ENCODE measurements at places on chromosomes 6 and 20. TPM values are rescaled to one million over a fixed set of nuclear protein-coding genes. Genes with fewer than 3 reads are reported as not detected.
A peak's percentile ranks its signal among the peaks of the same experiment; 100 is the strongest.

GRCh38 chr20:62423326-62423706 is 4.0 kb downstream of the RBBP8NL start:
- no peak for DNase-seq
- no peaks in the 10 kb centered on the region for H3K27me3 ChIP-seq
- H3K4me3 ChIP-seq: no peak overlapping the region
- no peak overlapping the region for H3K27ac ChIP-seq
- H3K36me3 ChIP-seq: no peaks in the 10 kb centered on the region

DNA sequence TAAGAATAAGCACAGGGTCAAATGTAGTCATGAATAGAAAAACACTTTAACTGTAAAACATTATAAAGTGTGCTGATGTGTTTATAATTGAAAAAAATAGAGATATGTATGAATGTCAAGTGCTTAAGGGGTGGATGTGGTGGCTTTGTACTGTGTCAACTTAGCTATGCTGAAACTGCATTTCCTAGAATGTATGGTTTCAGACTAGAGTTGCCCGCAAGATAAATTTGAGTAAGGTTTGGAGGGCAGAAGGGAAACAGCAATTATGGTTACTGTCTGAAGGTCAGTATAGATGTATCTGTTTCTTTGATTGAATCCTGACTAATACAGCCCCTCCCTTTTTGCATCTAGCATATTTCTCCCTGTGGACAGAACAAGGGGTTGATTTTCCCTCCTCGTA is 288.1 kb upstream of the MOCS1 start:
- no peaks in the 10 kb centered on the region for H3K36me3 ChIP-seq
- no peaks in the 10 kb centered on the region for H3K4me1 ChIP-seq
- no peaks in the 10 kb centered on the region for H3K27me3 ChIP-seq
- DNase-seq: no peak
- H3K4me3 ChIP-seq: no peak overlapping the region

DNA sequence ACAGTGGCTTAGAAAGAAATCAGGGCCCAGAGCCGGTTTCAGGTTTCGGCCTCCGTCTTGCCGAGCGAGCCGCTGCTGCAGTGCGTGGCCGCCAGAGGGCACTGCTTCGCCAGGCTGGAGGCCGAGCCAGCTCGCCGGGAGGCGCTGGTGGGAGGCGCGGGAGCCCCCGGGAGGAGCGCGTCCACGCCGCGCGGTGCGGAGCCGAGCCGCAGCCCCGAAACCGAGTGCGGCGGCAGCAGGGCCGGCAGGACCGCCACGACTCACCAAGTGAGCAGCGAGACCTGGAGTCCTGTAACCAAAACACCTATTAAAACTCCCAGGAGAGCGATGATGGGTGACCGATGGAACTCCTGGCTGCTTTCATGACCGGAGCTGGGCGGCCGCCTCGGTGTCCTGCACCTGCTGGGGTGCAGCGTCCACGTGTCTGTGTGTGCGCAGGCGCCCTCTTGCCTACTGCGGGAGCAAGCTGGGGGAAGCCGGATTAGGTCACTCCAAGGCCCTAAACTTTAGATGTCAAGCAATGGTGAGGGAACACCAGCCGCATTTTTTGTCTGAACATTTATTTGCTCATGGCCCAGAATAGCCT is 186.9 kb upstream of the UST start:
- H3K27ac ChIP-seq: no peak overlapping the region
- H3K4me1 ChIP-seq: no peaks in the 10 kb centered on the region

SGK2 gene
- total RNA-seq: 0.26 TPM

- H3K4me3 ChIP-seq: no peak within 1 kb of the TSS
- no peak within 1 kb of the TSS for H3K27ac ChIP-seq
- H3K36me3 ChIP-seq: no peaks in the 10 kb centered on the region
- H3K27me3 ChIP-seq: no peaks in the 10 kb centered on the region
Measured at GRCh38 chr6:160258346-160259142, at the start of gene SLC22A2. SLC22A2 (minus strand) TSS chr6:160258821; CDS start chr6:160258757, 64 bp downstream.

BPIFA1 gene
- not detected for total RNA-seq

GRCh38 chr6:149843051-149843633 is 21.0 kb downstream of the LRP11 start:
- peaks cover 33% of the 10 kb centered on the region for H3K4me1 ChIP-seq
- peaks cover 2% of the 10 kb centered on the region for H3K36me3 ChIP-seq
- H3K27ac ChIP-seq: no peak overlapping the region

- H3K4me3 ChIP-seq: no peak overlapping the region
- no peak for DNase-seq
- no peaks in the 10 kb centered on the region for H3K27me3 ChIP-seq
- H3K27ac ChIP-seq: no peak overlapping the region
Measured at GRCh38 chr6:43999628-44000027, 127.6 kb downstream of the MRPL14 start.

DNA sequence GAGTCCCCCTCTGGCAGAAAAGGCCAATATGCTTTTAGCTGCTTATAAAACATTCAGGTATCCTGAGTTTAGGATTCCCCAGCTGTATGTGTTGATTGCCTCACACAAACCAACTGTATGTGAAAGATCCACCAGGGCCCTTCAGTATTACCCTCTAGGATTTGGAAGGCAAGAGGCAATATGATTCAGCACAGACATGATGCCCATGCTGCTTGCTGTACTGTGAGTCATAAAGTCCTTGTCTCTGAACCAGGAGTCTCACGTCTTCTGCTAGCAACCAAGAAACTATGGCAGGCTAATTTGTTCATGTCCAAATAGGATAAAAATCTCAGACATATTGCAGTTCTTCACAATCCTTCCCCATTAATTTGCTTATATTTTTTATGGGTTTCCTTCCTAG is 789.2 kb upstream of the SLC35B3 start:
- no peaks in the 10 kb centered on the region for H3K27me3 ChIP-seq
- no peak overlapping the region for H3K4me3 ChIP-seq
- H3K27ac ChIP-seq: no peak overlapping the region
- H3K4me1 ChIP-seq: no peaks in the 10 kb centered on the region

PSMB1 gene
- 227 TPM for total RNA-seq

GRCh38 chr6:109121411-109121810 is 26.1 kb downstream of the CEP57L1 start:
- H3K27me3 ChIP-seq: no peaks in the 10 kb centered on the region
- peak; percentile 31 for DNase-seq
- H3K36me3 ChIP-seq: no peaks in the 10 kb centered on the region
- peaks cover 3% of the 10 kb centered on the region for H3K4me1 ChIP-seq
- no peak overlapping the region for H3K27ac ChIP-seq

DNA sequence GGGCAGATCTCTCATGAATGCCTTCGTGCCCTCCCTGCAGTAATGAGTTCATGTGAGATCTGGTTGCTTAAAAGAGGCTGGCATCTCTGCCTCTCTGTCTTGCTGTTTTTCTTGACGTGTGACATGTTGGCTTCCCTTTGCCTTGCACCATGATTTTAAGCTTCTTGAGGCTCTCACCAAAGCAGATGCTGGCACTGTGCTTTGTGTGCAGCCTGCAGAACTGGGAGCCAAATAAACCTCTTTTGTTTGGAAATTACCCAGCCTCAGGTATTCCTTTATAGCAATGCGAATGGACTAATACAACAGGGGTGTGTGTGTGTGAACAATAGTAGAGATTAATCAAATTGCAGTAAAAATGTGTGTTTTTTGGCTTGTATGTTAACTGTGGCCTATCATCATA is 8.1 kb downstream of the AKAP7 start:
- no peak overlapping the region for H3K4me3 ChIP-seq
- H3K36me3 ChIP-seq: no peaks in the 10 kb centered on the region
- H3K27ac ChIP-seq: no peak overlapping the region

- H3K4me1 ChIP-seq: peaks cover 22% of the 10 kb centered on the region
- peak; percentile 97 for DNase-seq
- no peaks in the 10 kb centered on the region for H3K36me3 ChIP-seq
- H3K4me3 ChIP-seq: no peak overlapping the region
- peak overlapping the region; percentile 89 for H3K27ac ChIP-seq
Measured at GRCh38 chr20:51750037-51750769, 18.0 kb downstream of the ATP9A start.

DNA sequence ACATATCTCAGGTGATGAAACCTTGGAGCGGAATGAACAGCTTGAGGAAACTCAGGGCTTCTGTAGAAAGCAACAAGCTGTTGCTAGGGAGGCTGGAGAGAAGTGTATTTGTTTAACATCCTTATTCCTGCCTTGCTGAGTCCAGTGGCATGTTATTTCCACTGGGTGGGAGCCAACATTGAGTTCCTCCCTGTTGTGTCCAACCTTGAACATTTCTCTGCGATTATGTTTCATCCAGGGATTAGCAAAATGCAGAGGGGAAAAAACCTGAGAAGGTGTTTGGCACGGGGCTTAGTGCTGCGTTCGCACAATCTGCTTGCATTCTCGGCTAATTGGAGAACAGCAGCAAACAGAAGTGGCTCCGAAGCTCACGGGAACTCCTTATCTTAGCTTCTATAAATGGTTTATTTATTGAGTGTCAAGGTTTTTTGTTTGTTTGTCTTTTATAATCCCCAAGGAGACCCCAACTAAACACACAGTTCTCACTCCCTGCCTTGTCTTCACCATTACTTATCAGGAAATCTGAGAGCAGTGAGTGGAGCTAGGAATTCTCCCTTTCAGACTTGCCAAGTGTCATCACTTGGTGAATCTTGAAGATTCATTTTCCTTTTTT is 412.8 kb downstream of the CDC5L start:
- no peak overlapping the region for H3K27ac ChIP-seq
- peak; percentile 82 for DNase-seq
- H3K36me3 ChIP-seq: no peaks in the 10 kb centered on the region
- H3K27me3 ChIP-seq: peaks cover 6% of the 10 kb centered on the region
- no peak overlapping the region for H3K4me3 ChIP-seq

DNA sequence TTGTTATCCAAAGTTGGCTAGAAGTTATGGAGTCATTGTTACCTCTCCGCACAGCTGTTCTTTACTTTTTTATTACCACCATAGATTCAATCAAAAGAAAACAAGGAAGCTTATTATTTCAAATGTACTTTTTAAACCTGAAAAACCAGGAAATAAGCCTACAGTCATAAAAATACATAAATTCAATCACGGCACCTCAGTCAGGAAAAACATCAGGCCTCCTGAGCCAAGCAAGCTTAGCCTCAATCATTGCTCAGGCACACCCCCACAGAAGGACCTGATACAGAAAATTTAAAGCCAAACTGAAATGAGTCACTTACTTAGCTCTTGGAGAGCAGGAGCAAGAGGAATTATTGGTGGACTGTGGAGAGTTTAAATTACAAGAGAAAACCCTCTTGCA is 44.3 kb downstream of the MARCKS start:
- H3K27ac ChIP-seq: no peak overlapping the region
- no peak overlapping the region for H3K4me3 ChIP-seq
- H3K4me1 ChIP-seq: peaks cover 4% of the 10 kb centered on the region
- H3K36me3 ChIP-seq: no peaks in the 10 kb centered on the region
- H3K27me3 ChIP-seq: no peaks in the 10 kb centered on the region
- DNase-seq: peak; percentile 12
